Natural killer cell (primary cell): ENCODE measurements at places on chromosomes 16 and 17. TPM values are rescaled to one million over a fixed set of nuclear protein-coding genes. Genes with fewer than 3 reads are reported as not detected.

SLC13A2 gene
- total RNA-seq = not detected

RHOT1 gene
- 28.3 TPM for total RNA-seq

CFAP119 gene
- total RNA-seq = 5.1 TPM

TNRC6A gene
- 53.9 TPM for total RNA-seq

- peaks cover 90% of the 10 kb centered on the region for H3K4me1 ChIP-seq
- H3K27ac ChIP-seq = peak overlapping the region; percentile 91
- no peaks in the 10 kb centered on the region for H3K27me3 ChIP-seq
- DNase-seq = peak; percentile 94
- H3K36me3 ChIP-seq = peaks cover 16% of the 10 kb centered on the region
These were observed 1.9 kb upstream of the PER1 start for GRCh38 chr17:8153957-8154607.

GRCh38 chr17:43373356-43373755, 25.4 kb upstream of the ARL4D start:
- H3K36me3 ChIP-seq = no peaks in the 10 kb centered on the region
- no peak for DNase-seq
- H3K4me1 ChIP-seq = peaks cover 26% of the 10 kb centered on the region
- no peaks in the 10 kb centered on the region for H3K27me3 ChIP-seq
- H3K27ac ChIP-seq = no peak overlapping the region

- no peaks in the 10 kb centered on the region for H3K36me3 ChIP-seq
- no peak overlapping the region for H3K27ac ChIP-seq
- H3K4me3 ChIP-seq = no peak overlapping the region
- DNase-seq = no peak
These were observed 53.4 kb downstream of the PIMREG start for GRCh38 chr17:6497496-6498221.
